ENCODE measurements at places on chromosomes 5 and 9. TPM values are rescaled to one million over a fixed set of nuclear protein-coding genes. Genes with fewer than 3 reads are reported as not detected.

Gene QRFP
- not detected for total RNA-seq

Gene COL5A1
- 4.8 TPM for total RNA-seq

Gene EXD3
- total RNA-seq, result 5.5 TPM

Gene CMBL
- total RNA-seq, result 17.8 TPM

Gene NUTM2G
- total RNA-seq, result not detected

Measured in foreskin keratinocyte (primary cell).